RPMI7951 (cell line): ENCODE measurements at places on chromosomes 1 and 21. TPM values are rescaled to one million over a fixed set of nuclear protein-coding genes. Genes with fewer than 3 reads are reported as not detected.

UMODL1 gene
- not detected in 2 replicates for total RNA-seq

AHDC1 gene
- 5.8 and 7.1 TPM in 2 replicates for total RNA-seq

SPRR2E gene
- total RNA-seq = not detected in 2 replicates

PLA2G5 gene
- not detected in 2 replicates for total RNA-seq

TTC34 gene
- under 0.01 and 0.12 TPM in 2 replicates for total RNA-seq
